ENCODE measurements at places on chromosomes 12 and 14.

- no peak for DNase-seq
Observed at GRCh38 chr14:34782031-34782430, 67.6 kb upstream of the CFL2 start.

DNA sequence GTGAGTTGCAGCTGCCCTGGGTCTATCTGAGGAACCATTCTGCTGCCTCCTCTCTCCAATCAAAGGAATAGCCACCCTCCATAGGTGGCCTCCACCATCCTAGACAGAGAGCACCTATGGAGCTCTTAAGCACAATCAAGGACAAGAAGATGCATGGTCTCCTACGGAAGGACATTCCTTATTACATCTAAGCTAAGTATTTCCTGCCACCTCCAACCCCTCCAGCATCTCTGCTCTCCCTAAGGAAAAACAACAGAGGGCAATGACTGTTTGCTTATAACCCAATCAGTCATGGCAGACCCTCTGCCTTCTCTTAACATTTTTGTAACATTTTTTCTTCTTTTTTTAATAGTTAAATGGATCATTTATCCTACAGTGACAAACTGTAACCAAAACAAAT lies 14.8 kb upstream of the OR6J1 start:
- DNase-seq: no peak

DNA sequence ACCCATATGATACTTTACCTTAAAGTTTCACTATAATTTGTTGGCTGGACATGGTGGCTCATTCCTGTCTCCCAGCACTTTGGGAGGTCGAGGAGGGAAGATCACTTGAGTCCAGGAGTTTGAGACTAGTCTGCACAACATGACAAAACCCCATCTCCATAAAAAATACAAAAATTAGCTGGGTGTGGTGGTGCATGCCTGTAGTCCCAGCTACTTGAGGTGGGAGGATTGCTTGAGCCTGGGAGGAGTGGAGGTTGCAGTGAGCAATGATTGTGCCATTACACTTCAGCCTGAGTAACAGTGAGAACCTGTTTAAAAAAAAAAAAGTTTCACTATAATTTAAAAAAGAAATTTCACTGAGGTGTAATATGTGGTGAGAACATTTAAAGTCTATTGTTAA lies 21.2 kb downstream of the DERA start:
- no peak for DNase-seq

DNA sequence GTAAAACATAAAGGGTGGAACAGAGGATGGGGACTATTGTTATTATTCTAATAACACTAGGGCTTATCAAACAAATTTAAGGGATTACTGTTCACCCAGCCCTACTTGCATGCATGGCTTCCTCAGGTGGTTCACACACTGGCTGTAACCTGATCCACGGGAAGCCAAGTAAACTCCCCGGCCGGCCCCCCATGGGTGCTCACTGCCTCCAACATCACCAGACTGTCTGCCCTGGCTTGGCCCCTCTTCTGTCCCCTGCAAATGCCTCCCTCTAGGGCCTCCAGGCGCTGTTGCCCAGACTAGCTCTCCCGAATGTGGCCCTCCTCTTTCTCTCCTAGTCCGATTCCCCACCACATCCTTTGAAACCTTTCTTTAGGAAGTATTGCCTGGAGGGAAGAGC lies 18.6 kb downstream of the FAIM2 start:
- DNase-seq: no peak

GRCh38 chr12:125544960-125545359 lies 479.7 kb downstream of the AACS start:
- no peak for DNase-seq

DNA sequence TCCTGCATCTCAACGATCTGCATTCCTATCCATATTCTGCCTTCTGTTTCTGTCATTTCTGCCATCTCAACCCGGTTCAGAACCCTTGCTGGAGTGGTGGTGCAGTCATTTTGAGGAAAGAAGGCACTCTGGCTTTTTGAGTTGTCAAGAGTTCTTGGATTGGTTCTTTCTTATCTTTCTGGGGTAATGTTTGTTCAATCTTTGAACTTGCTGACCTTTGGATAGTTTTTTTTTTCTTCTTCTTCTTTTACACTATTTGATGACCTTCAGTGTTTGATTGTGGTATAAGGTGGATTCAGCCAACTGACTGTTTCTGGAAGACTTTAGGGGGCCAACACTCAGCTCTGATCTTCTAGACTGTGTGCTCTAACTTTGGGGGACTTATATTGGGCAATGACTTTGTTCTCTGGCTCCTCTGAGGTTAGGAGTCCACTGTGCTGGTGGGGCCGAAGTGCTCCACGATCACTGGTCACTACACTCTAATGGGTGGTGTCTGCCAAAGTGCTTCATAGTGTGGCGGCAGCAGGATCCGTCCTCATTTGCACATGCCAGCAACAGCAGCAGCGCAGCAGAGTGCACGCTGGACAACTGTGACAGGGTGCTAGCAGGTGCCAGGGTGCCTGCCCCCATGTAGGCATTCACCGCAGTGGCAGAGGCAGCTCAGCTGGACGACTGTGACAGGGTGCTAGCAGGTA lies 255.8 kb downstream of the FBXL14 start:
- DNase-seq: no peak

- DNase-seq: no peak
Observed at GRCh38 chr14:33756833-33757232, 194.0 kb downstream of the EGLN3 start.

DNA sequence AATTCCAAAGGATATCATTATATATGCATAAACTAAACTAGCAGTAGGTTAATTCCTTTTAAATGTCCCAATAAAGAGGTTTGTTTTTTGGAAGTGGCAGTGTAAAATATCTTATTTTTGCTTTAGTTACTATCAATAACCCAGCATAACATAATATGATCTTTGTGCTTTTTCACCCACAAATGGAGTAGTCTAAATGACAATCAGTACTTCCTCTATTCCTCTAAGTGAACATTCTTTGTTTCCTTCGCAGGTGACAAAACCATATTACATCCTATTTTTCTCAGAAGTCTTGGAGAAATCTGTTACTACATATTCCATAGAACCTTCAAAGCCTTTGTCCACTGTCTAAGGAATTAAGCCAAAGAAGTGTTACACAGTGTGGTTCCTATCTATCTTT lies 62.5 kb downstream of the MED13L start:
- no peak for DNase-seq

DNA sequence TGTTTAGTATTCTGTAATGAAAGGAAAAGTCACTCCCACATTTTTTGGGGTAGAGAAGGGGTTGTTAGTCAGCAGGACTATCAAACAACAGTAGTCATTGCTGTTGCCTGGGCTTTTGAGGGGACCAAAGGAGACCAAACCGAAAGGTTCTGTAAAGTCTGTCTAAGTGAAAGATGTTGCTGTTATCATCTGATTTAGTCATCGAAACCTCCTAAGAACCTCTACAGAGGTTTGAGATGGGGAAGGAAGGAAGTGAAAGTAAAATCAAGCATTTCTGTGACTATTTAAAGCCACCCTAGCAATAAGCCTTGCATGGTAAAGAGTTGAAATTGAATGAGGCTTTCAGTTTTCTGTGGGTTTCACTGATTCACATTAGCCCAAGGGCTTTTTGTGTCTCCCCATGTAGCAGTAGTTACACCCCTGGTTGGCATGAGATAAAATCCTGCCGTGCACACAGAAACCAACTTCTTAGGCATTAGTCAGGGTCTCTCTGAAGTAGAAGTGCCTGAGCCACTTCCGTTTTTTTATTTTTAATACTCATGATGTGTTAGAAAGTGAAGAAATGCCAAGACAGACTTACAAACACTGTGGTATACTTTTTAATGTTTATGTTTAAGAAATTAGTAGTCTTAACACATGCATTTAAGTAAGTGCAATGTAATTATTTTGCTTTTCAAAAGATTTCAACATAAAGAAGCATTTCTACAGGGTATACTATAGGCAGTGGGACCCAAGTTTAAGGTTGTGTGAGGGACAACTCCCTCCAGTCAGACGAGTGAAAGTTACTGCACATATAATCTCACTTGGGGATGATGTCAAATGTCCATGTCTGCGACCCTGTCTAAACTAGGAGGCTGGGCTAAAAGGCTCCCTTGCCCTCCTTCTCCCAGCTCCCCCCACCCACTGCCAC lies 50.4 kb downstream of the DYRK2 start:
- no peak for DNase-seq

DNA sequence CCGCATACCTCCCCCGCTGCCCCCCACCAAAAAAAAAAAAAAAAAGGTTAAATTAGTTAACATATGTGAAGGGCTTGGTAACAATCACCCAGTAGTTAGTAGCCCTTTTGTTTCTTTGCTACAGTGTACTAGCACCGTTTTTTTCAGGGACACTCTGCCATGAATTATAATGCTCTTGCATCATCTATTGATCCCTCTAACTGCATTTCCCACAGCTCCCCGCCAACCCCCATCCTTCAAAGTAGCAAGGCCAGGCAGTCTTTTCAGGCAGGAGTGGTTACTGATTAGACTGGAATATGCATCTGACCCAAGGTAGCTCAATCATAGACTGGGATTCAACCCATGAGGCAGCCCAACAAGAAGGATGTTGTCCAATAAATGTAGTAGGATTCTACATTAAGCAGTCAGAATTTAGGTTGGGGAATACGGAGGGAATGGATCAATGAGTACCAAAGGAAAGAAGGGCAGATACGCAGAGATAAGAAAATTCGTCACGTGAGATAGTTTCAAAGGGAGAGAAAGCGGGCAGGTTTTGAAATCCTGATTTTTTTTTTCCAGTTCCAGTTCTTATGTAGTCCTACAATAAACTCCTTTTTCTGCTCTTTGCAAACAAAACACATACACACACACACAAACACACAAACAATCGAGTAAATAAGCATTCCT lies 39.8 kb upstream of the CRACR2A start:
- DNase-seq: no peak

DNA sequence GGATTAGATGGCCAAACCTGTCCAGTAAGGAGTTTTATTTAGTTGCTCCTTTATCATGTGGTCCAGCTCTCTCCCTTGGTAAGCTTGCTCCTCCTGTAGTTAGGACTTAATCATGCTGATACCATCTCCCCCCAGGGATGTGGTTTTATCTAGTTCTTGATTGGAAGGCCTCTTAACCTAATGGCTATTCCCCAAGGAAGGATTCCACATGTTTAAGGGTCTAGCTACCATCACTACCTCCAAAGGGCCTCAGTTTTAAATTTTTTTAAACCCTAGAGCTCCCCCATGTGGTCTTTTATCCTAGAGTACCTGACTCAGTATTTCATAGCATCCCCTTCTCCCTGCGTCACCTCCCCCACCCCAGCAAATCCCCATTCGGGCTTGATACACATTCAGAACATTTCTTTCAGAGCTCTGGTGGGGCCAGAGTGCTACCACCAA lies 22.5 kb downstream of the MAP3K12 start:
- no peak for DNase-seq

DNA sequence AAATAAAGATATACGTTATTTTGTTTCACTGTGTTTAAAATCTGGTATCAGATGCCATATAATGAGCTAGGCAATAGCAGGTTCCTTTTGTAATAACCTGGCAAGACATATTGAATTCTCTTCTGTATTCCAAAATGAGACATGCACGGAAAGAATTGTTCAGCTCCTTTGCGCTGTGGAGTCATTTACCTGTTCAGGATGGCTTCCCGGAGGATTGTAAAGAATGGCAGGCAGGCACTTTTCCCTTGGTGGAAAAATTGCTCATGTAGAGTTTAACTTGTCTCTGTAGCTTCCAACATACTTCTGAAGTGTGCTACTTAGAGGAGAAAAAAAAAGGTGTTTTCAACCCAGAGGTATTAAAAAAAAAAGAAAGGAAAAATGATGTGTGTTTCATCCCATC lies 805.2 kb downstream of the GALC start:
- DNase-seq: no peak

DNA sequence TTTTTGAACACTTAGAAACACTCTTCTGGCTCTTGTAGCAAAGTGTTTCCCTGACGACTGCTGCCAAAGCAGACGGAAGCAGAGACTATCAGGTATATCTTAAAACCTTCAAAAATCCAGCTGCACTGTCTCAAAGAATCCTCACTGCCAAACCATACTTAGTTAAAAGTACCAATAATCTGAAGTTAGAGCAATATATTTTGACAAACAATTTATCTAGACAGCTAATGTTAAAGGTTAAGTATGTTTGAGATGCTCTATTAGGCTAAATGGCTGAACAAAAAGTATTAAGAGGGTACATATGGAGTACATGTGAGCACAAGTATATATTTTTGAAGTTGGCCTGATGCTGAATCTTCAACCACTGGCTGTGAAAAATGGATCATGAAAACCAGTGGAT lies 331.9 kb upstream of the DIO2 start:
- no peak for DNase-seq

- no peak for DNase-seq
Observed at GRCh38 chr12:104737791-104738301, 220.2 kb downstream of the SLC41A2 start.

DNA sequence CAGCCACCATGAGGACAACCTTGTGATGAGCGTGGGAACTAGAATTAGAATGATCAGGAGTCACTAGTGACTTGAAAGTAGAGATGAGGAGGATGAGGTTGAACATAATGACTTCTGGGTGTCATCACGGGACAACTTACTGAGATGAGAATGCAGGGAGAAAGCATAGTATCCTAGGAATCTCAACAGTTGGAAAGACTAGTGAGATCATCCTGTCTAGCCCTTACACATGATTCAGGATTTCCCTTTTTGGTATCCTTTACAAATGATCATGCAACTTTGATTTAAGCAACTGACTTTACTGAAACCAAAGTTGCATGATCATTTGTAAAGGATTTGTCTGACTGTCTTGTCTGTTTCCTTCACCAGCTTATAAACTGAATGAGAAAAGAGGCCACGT lies 51.8 kb upstream of the HIF1A start:
- DNase-seq: no peak

GRCh38 chr14:99745307-99745951 lies 47.8 kb upstream of the EML1 start:
- no peak for DNase-seq

DNA sequence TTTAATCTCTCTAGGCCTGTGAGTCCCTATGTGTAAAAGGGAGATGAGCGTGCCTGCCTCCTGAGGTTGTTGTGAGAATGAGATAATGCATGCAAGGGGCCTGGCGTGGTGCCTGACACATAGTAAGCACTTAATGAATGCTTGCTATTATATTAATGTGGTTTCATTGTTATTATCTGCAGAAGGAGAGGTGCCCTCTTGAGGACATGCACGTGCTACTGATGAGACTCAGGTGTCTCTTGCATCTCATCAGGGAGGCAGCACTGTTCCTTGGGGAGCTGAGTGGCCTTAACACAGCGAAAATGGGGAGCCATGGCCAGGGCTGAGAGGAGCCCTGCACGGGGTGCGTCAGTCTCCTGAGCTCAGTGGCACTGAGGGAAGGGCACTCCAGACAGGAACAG lies 29.9 kb upstream of the BCDIN3D start:
- no peak for DNase-seq

DNA sequence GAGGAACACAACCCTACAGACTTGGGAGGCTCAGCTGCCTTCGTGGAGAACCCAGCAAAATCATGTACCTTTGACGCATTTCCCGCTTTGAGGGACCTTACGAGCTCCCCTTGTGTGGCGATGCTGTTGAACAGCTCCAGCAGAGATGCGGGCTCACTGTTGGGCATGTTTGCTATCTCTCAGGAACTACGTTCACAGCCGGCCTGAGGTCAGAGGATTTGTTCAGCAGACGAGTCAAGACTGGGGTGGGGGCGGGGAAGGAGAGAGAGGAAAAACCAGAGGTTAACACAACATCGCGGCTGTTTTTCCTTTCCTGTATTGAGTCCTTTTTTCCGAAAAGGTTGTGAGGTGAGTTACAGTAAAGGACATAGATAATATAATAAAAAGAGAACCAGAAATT lies 45.9 kb downstream of the SLC25A47 start:
- DNase-seq: no peak

Data from prostate gland (tissue), 2 donors.